ENCODE measurements at places on chromosomes 5 and 9.

- DNase-seq: no peak
These were observed 48.0 kb upstream of the PHYKPL start for GRCh38 chr5:178280631-178281030.

DNA sequence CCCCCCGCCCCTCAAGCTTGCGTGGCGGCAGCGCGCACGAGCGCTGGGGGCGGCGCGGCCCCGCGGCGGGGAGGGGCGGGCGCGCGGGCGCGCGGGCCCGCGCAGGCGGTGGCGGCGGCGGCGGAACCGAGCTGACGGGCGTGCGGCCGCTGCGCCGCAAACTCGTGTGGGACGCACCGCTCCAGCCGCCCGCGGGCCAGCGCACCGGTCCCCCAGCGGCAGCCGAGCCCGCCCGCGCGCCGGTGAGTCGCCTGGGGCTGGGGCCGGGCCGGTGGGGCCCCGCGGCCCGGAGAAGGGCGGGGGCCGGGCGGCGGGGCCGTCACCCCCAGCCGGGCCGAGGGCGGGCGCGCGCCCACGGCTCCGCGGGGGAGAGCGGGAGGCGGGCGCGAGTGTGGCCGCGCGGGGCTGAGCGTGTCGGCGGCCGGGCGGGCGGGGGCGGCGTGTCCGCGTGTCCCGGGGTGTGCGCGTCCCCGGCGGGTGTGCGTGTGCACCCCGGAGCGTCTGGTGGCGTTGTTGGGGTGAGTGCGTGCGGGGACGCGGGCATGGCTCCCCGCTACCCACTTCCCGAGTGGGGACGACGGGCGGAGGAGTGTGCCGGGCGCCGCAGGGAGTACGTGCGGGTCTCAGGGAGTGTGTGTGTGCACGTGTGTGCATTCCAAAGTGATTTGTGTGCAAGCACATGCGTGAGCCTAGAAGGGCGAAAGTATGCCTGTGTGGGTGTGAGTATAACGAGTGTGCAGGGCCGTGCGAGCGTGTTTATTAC lies at the start of gene NEK6:
Gene NEK6, plus strand, starts transcription at position 106 of the 763 bp plus-strand sequence. CDS start 44,016 bp downstream, outside the sequence.
- no peak for DNase-seq

- no peak for DNase-seq
These were observed 87.0 kb upstream of the ATG10 start for GRCh38 chr5:81884871-81885270.

DNA sequence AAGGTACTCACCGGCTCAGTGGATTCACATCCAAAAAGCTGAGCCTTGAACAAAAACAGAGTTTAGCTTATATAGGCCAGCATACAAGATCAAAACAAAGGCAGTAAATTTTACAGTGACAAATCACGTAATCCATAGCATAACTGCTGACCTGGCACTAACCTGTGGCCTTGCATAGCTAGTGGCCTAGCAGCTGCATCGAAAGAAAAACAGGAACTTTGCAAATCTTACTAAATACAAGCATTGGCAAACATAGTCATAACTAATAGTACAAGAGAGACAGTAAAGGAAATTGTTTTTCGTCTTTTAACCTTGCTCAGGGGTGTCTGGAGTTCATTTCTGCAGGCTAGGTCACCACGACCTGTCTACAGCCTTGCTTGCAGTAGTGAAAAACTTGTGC lies 4.8 kb downstream of the HSDL2 start:
- no peak for DNase-seq

- no peak for DNase-seq
These were observed 146.3 kb upstream of the POU5F2 start for GRCh38 chr5:93887678-93888077.

GRCh38 chr5:145110834-145111233 lies 724.3 kb downstream of the PRELID2 start:
- DNase-seq: no peak

DNA sequence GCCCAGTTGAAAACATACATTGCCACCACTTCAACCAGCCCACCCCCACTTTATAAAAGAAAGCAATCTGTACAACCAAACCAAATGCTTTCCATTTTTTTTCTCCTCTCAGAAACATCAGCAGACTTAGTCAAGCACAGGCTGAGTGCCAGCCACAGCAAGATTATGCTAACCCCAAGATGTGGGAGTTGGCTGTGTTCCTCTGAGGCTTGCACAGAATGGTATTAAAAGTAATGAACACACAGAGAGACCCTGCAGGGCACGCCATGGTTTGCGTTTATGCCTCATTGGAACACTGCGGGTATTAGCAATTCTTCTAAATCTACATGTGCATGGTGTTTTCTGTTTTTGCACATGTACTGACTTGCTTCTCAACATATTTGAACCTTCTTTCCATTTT lies 419.9 kb upstream of the GRAMD2B start:
- DNase-seq: no peak

DNA sequence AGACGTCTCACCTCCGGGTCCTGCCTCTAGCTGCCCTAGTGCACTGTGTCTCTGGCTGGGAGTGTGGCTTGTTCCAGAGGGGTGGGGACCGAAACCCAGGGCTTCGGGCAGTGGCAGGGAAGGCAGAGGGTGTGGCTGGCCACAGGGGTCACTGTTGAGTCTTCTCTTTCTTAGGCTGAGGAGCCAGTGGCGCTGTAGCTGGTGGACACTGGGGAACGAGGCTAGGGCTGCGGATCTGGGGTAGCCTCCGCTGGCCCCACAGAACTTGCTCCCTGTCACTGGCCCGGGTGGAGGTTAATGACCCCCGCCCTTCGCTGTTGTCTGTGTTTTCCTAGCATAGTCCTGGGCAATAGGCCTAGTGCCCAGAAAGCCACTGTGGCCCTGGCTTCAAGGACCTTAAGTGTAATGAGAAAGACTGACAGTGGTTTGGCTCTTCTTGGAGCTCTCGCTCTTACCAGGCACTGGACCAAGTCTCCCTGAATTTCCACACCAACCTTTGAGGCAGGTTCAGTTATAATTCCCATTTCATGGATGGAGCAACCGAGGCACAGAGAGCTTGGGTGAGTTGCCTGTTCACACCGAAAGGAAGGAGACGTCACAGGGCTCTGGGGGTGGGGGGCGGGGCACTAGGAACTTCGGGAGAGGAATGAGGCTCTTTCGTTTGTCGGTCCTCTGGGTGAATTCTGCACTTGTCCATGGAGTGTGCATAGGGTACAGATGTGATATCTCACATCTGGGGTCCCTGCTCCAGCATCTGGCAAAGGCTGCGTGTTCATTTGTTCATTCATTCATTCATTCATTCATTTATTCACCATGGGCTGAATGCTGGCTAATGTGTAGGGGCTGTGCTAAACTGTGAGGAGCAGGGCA lies 4.8 kb upstream of the IER5L start:
- DNase-seq: no peak

GRCh38 chr5:81156732-81157131 lies 76.4 kb upstream of the CKMT2 start:
- DNase-seq: no peak

DNA sequence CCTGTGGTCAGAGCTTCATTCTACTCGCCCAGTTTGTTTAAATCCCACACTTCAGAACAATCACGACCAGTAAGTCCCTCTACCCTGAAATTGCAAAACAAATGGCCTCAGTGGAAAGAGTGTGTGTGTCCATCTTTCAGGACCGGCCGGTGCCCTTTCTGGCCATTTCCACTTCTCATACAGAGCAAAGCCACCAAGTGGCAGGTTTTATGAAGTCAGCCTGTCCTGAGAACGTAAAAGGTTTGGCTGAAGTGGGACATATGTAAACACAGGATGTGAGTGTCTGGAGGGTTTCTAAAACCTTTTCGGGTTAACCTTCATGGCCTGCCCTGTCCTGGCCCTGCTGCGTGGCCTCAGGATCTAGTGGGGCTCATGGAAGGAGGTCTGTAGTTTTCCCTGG lies 24.7 kb downstream of the NXNL2 start:
- DNase-seq: no peak

GRCh38 chr9:133246562-133246961 lies 28.4 kb downstream of the ABO start:
- no peak for DNase-seq

- DNase-seq: no peak
These were observed 78.8 kb downstream of the CFAP90 start for GRCh38 chr5:7772141-7772540.

DNA sequence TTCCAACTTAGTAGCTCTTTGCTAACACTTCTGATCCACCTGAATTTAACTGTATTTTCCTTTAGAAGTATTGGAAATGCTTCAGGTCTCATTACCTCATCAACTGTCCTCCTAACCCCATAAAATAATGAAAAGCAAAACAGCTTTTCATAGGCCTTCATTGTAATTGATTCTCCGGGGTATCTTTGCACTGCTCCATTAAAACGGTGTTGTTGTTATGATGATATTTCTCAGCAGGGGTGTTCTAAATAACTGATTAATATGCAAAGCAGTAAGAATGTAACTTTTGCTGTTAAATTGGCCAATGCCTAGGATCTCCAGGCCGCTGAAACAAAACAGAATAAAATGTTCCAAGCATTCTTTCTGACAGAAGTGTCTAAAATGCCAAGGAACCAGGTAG lies 1983.2 kb downstream of the EFNA5 start:
- no peak for DNase-seq

- no peak for DNase-seq
These were observed 151.5 kb downstream of the DCP2 start for GRCh38 chr5:113128082-113128481.

DNA sequence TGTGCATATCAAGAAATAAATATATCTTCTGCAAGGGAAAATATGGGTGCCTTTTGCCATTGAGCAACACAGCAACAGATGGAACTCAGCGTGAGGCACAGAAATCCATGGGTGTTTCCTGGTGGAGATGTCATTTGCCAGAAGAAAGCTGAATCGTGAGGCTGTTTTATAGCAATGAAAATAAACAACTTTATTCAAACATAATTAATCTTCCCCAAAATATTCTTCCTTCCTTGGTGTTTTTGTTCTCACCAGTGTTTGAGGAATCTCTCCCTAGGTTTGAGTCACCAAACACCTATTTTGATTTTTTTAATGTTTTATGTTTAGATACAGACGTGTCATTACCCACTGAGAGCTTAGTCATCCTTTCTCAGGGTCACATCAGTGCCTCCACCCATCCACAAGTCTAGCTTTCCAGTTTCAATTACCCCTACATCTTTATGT lies 65.8 kb upstream of the PAPPA start:
- no peak for DNase-seq

- no peak for DNase-seq
These were observed 86.7 kb upstream of the ICE1 start for GRCh38 chr5:5335700-5336264.

- DNase-seq: no peak
These were observed 284.6 kb upstream of the TLE4 start for GRCh38 chr9:79286992-79287707.

- DNase-seq: no peak
These were observed 169.3 kb upstream of the PPP1R2B start for GRCh38 chr5:156680831-156681230.

DNA sequence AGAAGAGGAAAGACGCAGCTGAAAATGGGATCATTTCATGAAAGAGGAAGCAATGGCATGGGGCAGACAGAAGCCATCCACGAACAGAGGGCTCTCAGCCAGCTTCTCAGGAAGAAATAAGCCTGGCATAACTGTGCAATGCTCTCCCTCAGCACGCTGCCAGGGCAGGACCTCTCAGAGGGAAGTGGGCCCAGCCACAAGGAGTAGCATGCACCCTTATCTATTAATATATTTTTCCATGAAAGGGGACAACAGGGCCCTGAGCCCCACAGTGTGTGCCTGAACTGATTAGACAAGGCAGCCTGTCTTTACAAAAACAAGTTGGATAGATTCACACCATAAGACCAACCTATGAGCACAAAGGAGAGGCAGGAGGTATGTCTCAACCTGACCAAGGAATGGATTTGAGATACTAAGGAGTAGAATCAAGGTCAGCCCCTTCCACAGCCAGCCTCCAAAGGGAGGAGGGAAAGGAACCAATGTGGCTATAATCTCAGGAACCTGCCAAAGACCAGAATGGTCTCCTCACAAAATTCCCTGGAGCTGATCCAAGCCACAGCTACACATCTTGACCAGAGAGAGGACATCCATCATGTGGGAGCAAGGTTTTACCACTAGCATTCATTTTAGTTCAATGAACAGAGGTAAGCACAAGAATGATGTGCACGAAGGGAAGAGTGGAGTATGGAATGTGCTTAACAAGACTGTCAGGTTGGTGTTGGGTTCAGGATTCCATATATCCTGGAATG lies 154.8 kb downstream of the SIL1 start:
- no peak for DNase-seq

DNA sequence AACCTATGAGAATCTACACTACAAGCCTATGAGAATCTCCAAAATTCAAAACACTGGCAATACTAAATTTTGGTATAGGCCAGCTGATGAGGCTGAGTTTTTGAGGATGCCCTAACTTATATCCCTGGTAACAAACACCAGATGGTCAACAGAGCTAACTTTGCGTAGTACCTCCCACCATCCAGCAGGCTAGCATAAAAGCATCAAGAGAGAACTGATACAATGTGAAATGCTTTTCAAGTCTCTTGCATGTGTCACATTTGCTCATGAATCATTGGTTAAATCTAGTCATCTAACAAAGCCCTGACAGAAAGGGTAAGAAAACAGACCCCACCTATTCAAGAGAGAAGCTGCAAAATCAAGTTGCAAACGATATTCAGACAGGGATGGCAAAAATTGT lies 1609.7 kb upstream of the CDH9 start:
- DNase-seq: no peak

DNA sequence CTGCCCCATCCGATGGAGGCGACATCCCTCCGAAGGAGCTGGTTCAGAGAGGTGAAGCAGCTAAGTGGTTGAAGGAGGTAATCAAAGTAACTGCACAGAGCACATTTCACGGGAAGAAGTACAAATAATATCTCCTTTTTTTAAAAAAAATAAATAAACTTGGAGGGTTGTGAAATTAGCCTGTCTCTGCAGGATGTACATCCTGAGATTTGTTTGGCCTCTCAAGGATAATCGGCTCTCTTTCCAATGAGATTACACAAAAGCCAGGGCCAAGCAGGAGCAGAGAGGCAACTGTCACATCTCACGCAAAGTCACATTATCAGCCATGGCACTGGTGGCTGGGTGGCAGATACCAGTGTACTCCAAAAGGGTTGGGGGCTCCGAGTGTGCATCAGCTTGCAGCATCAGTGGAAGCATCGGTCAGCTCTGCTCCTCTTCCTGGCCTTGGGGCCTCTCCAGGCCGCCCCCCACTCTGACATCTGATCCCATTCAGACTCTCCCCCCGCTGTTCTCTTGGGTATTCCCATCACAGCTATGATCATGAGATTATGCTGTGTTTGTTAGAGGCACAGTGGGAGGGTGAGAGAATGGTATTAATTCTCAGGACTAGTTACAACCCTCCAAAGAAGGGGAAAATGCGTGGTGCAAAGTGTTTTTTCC lies 109.9 kb downstream of the UGCG start:
- no peak for DNase-seq

GRCh38 chr5:1657161-1657741 lies 133.5 kb upstream of the LPCAT1 start:
- no peak for DNase-seq
